IMR-90 (cell line): ENCODE measurements at places on chromosomes 6 and 20. TPM values are rescaled to one million over a fixed set of nuclear protein-coding genes. Genes with fewer than 3 reads are reported as not detected.

Gene RBPJL
- not detected in 2 replicates for total RNA-seq

Gene CDH26
- total RNA-seq = not detected in 2 replicates

Gene PRSS35
- total RNA-seq = 5.2 and 6.7 TPM in 2 replicates

Gene TMC2
- total RNA-seq = not detected in 2 replicates

Gene STAU1
- 35.3 and 43.9 TPM in 2 replicates for total RNA-seq

Gene CST2
- total RNA-seq = not detected in 2 replicates

Gene CLDN20
- total RNA-seq = not detected in 2 replicates

Gene HS3ST5
- total RNA-seq = not detected in 2 replicates

Gene SLC22A7
- not detected in 2 replicates for total RNA-seq

Gene LTB
- not detected in 2 replicates for total RNA-seq

Gene TFAP2A
- total RNA-seq = 0.72 and 1.1 TPM in 2 replicates

Gene FKBP1A
- total RNA-seq = 91.9 and 120 TPM in 2 replicates

Gene SS18L1
- 8.1 and 10.6 TPM in 2 replicates for total RNA-seq

Gene PACRG
- not detected in 2 replicates for total RNA-seq

Gene CD40
- 0.28 and 0.36 TPM in 2 replicates for total RNA-seq

Gene HSPA1L
- 1.3 and 1.4 TPM in 2 replicates for total RNA-seq

Gene CST4
- not detected in 2 replicates for total RNA-seq

Gene ECT2L
- total RNA-seq = not detected in 2 replicates

Gene DUSP15
- total RNA-seq = not detected in 2 replicates

Gene OSTM1
- 17.5 and 24.7 TPM in 2 replicates for total RNA-seq

Gene CDH22
- total RNA-seq = not detected in 2 replicates

Gene CLVS2
- not detected in 2 replicates for total RNA-seq

Gene MYLK2
- total RNA-seq = 0.18 and 0.28 TPM in 2 replicates

Gene SLC52A3
- not detected in 2 replicates for total RNA-seq

Gene TRIM38
- total RNA-seq = 6.3 and 6.7 TPM in 2 replicates

Gene HMGCLL1
- total RNA-seq = not detected in 2 replicates

Gene MATN4
- total RNA-seq = not detected in 2 replicates

Gene FAM83B
- total RNA-seq = under 0.01 and 0.18 TPM in 2 replicates

Gene NFS1
- total RNA-seq = 11.4 and 16.5 TPM in 2 replicates

Gene NKAIN4
- not detected in 2 replicates for total RNA-seq

Gene WFDC5
- total RNA-seq = not detected in 2 replicates

Gene HSPA12B
- total RNA-seq = not detected in 2 replicates

Gene SAPCD1
- total RNA-seq = not detected in 2 replicates

Gene TGM6
- total RNA-seq = not detected in 2 replicates

Gene MEI4
- not detected in 2 replicates for total RNA-seq

Gene SLC2A10
- total RNA-seq = 14.7 and 15.2 TPM in 2 replicates

Gene PTCHD4
- total RNA-seq = 0.72 and 1.1 TPM in 2 replicates

Gene OXT
- not detected in 2 replicates for total RNA-seq

Gene ZSWIM1
- 7.8 and 10.0 TPM in 2 replicates for total RNA-seq

Gene HAO1
- total RNA-seq = not detected in 2 replicates

Gene SMPDL3A
- total RNA-seq = 9.7 and 9.9 TPM in 2 replicates

Gene SNRNP48
- 5.2 and 9.4 TPM in 2 replicates for total RNA-seq

Gene WFDC9
- not detected in 2 replicates for total RNA-seq

Gene BMP2
- total RNA-seq = 0.18 and 0.28 TPM in 2 replicates

Gene COL9A3
- total RNA-seq = 0.28 and 0.36 TPM in 2 replicates

Gene PPP1R14C
- total RNA-seq = not detected in 2 replicates

Gene GPR63
- 0.36 and 0.56 TPM in 2 replicates for total RNA-seq
